Ovary (tissue), 10 donors: ENCODE measurements at places on chromosomes 2 and 18.

GRCh38 chr2:19347619-19348562 lies 10.5 kb downstream of the OSR1 start:
- peak; percentile 99 for DNase-seq

- peak; percentile 28 for DNase-seq
These were observed 63.8 kb downstream of the GREB1 start for GRCh38 chr2:11597538-11598225.

DNA sequence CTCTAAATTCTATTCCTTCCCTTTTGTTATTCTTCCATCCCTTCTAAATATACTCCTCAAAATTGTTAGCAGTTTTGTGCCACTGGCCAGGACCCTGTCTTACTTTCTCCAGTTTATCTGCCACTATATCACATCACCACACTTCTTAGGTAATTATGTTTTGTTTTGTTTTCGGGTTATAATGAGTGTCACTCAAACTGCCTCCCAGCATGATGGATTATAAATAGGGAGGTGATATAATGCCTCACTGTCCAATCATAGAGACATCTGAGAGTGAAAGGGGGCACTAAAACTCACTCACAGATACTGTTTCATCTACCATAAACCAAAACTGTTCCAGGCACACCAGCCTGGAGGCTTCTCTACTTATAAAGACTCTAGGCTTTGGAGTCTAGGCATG lies 3.5 kb downstream of the RSAD2 start:
- no peak for DNase-seq

- DNase-seq, result no peak
These were observed 58.8 kb upstream of the LYPD6 start for GRCh38 chr2:149271575-149271974.

DNA sequence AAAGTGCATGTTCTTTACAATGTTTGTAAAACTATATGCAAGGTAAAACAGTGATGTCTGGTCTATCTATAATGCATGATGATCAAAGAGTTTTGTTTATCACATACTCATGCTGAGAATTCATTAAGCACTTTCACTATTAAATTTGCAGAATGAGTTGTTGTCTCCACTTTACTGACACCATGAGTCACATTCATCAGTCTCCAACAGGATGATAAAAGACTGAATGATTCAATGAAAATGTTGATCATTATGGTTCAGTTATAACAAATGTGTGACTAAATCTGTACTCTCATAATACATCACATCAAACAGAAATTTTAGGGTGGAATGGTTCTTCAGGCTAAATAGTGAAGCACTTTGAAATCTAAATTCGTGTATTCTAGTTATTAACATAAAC lies 129.0 kb downstream of the ERBB4 start:
- no peak for DNase-seq

GRCh38 chr2:47272031-47272864 lies 117.1 kb upstream of the STPG4 start:
- DNase-seq, result peak; percentile 62
